ENCODE measurements at places on chromosomes 3 and 15. TPM values are rescaled to one million over a fixed set of nuclear protein-coding genes. Genes with fewer than 3 reads are reported as not detected.

Gene ZNF592
- 14.5 TPM for total RNA-seq

Gene CLDN16
- not detected for total RNA-seq

Gene ITIH1
- total RNA-seq: not detected

Gene STIMATE
- total RNA-seq: 19.4 TPM

Gene LNP1
- total RNA-seq: 6.0 TPM

Gene IP6K1
- 31.4 TPM for total RNA-seq

Gene BCHE
- total RNA-seq: 9.4 TPM

Gene GLDN
- not detected for total RNA-seq

Gene RPL22L1
- total RNA-seq: 66.8 TPM

Gene PLA2G4E
- not detected for total RNA-seq

Gene BHLHE40
- 117 TPM for total RNA-seq

Gene EPHB1
- total RNA-seq: under 0.01 TPM

Gene C3orf85
- not detected for total RNA-seq

Gene TRANK1
- total RNA-seq: 1.4 TPM

Gene ALPK3
- total RNA-seq: 0.79 TPM

Gene COLQ
- total RNA-seq: 2.0 TPM

Gene ADIPOQ
- not detected for total RNA-seq

Gene MEX3B
- 6.7 TPM for total RNA-seq

Gene C3orf80
- total RNA-seq: not detected

Gene SAMD7
- not detected for total RNA-seq

Gene CEMIP
- total RNA-seq: 29.6 TPM

Gene SCAMP5
- 0.39 TPM for total RNA-seq

Gene TMC3
- not detected for total RNA-seq
